Vagina (tissue), 2 donors: ENCODE measurements at places on chromosomes 16 and 17. TPM values are rescaled to one million over a fixed set of nuclear protein-coding genes. Genes with fewer than 3 reads are reported as not detected.

The MYADML2 gene
- total RNA-seq: not detected

The IGF2BP1 gene
- total RNA-seq: not detected

The CEMP1 gene
- total RNA-seq: not detected

The NAGLU gene
- 24.6 TPM for total RNA-seq

The CTRB1 gene
- total RNA-seq: not detected

The DOC2B gene
- total RNA-seq: 10.1 TPM

The COQ9 gene
- 37.6 TPM for total RNA-seq

The CNTNAP1 gene
- total RNA-seq: 5.9 TPM

The DRC3 gene
- total RNA-seq: 0.74 TPM

The SLC46A1 gene
- 13.8 TPM for total RNA-seq

The SNN gene
- 23.1 TPM for total RNA-seq

The NHLRC4 gene
- total RNA-seq: 0.74 TPM
